NCI-H510A (cell line): ENCODE measurements at places on chromosomes 5 and 9.

GRCh38 chr9:120997502-120997901, 52.6 kb downstream of the C5 start:
- no peak for DNase-seq

DNA sequence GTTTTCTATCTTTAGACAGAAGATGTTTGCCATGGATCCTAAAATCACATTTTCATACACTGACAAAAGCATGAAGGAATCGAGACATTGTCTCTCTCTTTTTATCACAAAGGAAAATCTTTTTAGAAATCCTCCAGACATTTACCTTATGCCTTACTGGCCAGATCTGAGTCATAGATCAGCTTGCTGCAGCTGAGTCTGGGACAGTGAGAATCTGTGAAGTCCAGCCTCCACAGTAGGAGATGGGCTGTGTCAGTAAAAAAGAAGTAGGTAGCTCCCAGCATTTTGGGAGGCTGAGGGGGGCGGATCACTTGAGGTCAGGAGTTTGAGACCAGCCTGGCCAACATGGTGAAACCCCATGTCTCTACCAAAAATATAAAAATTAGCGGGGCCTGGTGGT, 333.4 kb upstream of the ZNF462 start:
- no peak for DNase-seq

DNA sequence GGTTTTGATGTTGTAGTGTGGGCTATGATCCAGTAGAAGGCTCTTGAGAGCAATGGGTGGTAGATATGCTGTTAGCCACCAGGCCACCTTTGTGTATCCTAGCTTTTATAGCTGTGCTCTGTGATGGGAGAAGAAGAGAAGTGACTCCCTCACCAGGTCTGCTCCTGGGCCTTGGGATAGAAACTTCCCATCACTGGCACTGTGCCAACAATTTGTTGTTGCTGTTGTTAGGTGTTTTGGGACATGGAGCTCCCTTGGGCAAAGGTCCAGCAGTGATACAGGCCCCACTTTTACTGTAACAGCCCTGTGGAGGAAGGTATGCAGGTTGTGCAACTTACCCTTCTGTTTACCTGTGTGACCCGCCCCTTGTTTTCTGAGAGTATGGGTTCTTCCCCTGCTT, 570.9 kb upstream of the GRIN3A start:
- DNase-seq: no peak

DNA sequence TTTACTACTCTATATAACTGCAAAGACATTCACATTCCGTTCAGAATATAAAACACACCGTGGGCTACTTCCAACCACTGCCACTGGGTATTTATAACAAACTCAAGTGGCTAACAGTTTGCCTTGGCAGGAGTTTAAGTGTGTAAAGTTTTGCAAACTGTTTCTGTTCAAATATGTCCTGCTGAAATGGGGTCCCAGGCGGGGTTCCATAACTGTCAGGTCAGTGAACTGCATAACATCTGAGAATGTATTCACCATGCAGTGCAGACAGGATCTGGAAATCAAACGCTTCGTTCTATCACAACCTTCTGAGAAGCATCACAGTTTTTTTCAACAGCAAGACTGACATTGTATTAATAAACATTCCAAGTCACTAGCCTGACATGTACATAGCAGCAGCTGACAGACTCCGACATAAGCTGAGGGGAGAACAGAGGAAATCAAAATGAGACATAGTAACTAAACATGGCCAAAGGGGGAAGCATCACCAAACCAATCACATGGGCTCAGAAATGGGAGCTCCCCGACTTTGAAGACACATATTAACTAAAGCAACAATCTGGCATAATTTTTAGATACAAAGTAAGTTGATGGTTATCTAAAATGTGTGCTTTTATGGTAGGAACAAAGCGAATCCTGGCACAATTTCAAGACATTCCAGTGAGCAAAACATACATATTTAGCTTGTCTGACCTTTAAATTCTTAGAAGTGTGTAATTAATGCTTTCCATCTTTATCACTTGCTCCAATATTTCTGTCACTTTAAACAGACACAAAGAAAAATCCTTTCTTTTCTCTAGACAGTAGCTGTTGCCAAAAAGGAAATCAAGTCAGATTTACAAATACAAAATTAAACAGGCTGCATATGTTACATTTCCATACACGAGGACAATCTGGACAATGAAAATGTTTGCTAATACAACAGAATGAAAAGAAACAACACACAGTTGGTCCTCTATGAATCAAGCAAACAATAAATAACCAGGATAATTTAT, 156.8 kb downstream of the MAPKAP1 start:
- no peak for DNase-seq

GRCh38 chr5:115859378-115859777, 17.6 kb downstream of the AP3S1 start:
- no peak for DNase-seq

- DNase-seq: no peak
Measured at GRCh38 chr5:115627295-115627865, 1.5 kb upstream of the TMED7 start.

- DNase-seq: no peak
Measured at GRCh38 chr5:91106842-91107511, 276.1 kb downstream of the ARRDC3 start.

DNA sequence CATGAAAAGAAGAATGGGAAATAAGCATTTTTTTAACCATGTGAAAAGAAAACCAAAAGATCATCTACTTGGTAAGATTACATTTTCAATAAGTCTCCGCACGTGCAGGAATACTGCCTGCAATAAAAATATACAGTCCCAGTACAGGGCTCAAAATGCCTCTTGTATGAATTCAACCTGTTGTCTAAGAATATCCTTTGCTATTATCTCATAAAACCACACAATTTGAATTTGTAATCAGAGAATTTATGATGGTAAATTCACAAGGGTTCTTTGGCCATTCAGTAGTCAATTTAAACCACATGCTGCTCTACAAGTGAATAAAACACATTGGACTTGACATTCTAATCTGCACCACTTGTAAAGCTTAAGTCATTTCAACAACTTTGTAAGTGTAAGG, 46.6 kb downstream of the ST8SIA4 start:
- DNase-seq: no peak

DNA sequence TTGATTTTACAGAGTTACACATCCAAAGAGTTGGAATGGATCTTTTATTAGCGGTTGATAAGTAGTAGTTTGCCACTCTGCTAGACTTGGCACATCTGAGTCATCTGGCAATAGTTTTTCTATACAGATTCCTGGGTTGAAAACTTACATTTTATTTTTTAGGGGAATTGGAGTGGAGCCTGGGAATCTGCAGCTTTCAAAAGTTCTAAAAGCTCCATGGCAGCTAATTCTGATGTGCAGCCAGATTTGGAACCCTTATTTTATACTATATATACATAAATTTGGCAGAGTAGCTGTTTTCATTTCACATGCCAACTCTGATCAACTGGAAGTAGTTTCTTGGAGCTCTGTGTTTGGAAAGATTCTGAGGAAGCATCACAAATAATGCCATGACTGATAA, 715.5 kb downstream of the TLR4 start:
- no peak for DNase-seq

DNA sequence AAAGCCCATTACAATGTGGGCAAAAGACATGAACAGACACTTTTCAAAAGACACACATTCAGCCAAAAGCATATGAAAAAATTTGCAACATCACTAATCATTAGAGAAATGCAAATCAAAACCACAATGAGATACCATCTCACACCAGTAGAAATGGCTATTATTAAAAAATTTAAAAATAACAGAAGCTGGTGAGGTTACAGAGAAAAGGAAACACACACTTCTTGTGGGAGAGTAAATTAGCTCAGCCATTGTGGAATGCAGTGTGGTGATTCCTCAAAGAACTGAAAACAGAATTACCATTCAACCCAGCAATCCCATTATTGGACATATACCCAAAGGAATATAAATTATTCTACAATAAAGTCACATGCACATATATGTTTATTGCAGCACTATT, 585.2 kb upstream of the TUSC1 start:
- no peak for DNase-seq

- DNase-seq: no peak
Measured at GRCh38 chr5:109905906-109906305, 216.2 kb downstream of the MAN2A1 start.

DNA sequence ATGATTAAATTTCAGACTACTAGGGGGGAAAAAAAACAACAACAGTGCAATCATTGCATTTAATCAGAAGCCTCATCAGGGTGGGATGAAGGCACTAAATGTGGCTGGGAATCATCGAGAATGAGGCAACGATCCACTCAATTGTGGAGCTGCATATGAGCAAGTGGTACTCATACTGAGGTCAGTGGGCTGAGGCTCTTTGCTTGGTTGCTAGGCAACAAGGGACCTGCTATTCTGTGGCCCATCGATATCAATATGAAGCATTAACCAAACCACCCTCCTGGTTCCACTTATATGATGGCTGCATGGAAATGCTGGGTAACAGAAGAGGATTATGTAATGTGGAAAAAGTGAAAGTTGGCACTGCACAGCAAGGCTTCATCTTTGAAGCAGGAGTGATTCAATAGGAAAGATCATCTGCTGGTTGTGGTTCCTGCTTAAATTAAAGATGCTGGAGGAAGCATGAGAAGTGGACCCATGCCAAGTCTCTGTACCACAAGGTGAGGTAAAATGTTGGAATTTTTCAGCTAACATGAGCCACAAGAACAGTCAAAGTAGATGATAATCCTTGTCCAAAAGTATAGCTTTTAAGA, 159.8 kb upstream of the HMHB1 start:
- no peak for DNase-seq

DNA sequence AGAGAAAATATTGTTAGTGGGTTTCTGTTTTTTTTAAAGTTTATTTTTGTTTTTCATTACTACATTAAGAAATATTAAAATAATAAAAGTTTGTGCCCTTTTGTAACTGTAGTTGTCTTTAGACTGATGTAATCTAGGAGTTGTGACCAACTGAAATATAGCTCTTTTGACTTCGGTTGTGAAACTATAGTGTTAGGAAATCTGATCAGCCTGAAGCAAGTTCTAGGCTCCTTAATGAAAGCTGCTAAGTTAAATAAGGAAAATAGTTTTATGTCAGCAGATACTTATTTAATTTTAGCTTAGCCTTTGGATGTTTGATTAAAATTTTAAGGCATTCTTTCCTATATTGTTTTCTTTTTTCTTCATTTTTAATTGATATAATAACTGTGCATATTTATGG, 14.2 kb downstream of the AP3S1 start:
- DNase-seq: no peak

- no peak for DNase-seq
Measured at GRCh38 chr5:61926911-61927310, 379.1 kb upstream of the KIF2A start.

- DNase-seq: no peak
Measured at GRCh38 chr9:23552876-23553601, 273.0 kb downstream of the ELAVL2 start.

DNA sequence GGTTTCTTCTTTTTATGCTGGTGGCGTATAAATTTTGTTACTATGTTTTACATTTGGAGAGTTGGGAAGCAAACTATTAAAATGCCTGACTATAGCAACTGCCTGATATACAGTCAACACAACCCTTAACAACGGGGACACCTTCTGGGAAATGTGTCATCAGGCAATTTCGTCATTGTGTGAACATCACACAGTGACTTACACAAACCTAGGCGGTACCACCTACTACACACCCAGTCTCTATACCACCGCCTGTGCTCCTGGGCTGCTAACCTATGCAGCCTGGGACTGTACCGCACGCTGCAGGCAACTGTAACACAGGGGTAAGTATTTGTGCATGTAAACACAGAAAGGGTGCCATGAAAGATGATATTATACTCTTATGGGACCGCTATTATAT, 1.3 kb upstream of the CDHR2 start:
- DNase-seq: no peak

- DNase-seq: no peak
Measured at GRCh38 chr5:129608350-129608749, 139.5 kb upstream of the MINAR2 start.

GRCh38 chr5:144487761-144488160, 317.1 kb downstream of the KCTD16 start:
- no peak for DNase-seq

DNA sequence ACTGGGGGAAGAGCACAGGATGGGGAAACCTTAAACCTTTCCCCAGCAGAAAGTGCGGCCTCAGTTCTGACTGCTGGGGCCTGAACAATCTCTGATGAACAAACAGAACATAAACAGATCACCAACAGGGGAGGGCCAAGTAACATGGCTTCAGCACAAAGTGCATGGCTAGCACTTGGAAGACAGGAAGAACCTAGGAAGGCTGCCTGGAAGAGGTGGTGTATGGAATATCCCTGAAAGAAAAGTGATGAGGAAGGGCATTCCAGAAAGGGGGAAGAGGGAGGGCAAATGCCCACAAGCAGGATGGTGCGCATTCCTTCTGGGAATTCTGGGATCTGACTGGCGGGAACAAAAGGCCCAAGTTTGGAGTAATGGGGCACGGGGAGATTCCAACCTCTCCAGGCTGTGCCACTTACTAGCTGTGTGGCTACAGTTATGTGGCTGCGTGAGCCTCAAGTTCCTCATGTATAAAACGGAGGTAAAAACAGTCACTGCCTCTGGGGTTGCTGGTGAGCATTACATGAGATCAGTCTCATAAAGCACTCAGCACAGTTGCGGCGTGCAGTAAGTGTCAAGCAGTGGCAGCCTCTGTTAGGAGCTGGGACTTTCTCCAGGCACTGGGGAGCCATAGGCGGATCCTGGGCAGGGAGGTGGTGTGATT, 1.6 kb downstream of the PDGFRB start:
- no peak for DNase-seq

DNA sequence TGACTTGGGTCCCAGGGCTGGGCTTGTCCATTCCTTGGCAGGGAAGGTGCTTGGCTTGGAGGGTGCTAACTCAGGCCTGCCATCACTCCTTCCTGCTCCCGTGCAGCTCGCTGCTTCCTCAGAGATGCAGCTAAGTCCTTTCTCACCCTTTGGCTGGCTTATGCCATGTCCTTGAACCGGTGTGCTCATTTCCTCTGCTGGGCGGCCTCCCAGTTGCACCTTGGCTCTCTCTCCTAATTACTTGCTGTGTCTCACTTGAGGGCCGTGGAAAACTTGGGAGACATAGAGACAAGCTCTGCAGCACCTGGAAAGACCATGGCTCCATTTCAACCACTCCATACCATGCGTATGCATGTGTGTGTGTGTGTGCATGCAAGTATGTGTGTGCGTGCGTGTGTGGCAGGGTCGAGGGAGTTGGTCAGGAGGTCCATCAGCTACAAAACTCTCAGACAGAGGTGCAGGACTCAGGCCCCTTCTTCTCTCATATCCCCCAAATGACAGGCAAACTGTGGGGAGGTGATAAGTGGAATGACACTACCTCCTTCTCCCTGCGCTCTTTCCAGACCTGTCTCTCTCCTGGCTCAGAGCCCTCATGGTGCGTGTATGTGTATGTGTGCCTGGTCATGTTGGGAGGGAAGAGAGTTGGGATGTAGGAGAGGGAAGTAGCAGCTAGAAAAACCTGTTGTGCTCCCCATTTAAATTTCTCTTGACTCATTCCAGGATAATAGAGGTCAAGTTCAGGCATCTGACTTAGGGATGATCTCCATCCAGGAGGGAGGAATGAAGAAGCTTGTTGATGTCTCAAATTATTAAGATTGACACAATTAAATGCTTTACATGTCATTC, 17.6 kb upstream of the MTMR12 start:
- no peak for DNase-seq

GRCh38 chr5:111582451-111582850, 70.1 kb upstream of the STARD4 start:
- DNase-seq: no peak

- no peak for DNase-seq
Measured at GRCh38 chr5:78591138-78591612, 57.4 kb downstream of the LHFPL2 start.

GRCh38 chr5:14458414-14458813, 123.2 kb upstream of the OTULINL start:
- DNase-seq: no peak

GRCh38 chr9:107323836-107324585, 40.9 kb downstream of the RAD23B start:
- DNase-seq: no peak
